ENCODE measurements at places on chromosomes 5 and 9. TPM values are rescaled to one million over a fixed set of nuclear protein-coding genes. Genes with fewer than 3 reads are reported as not detected.

Gene FKBP15
- 28.4 TPM for total RNA-seq

Gene OBP2B
- not detected for total RNA-seq

- DNase-seq: no peak
Measured at GRCh38 chr5:14399054-14399692, 182.4 kb upstream of the OTULINL start.

- DNase-seq: no peak
Measured at GRCh38 chr5:126236994-126237393, 186.2 kb upstream of the GRAMD2B start.

DNA sequence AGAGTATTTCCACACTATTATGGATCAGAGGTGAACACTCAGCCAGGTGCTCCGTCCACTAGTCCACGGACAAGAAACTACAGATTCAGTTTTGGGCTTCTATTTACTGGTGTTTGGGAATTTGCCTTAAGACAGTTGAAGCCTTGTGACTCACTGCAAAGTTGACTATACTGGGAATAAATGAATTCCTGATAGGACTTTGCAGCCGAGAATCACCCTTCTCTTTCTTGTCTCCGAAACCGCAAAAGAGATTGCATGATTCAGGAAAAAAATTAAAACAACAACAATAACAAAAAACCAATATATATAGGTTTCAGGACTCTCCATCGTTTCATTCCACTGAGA is 716 bp downstream of the TMEM171 start:
- DNase-seq: no peak

- no peak for DNase-seq
Measured at GRCh38 chr5:122653087-122654017, 121.5 kb upstream of the SNX2 start.

Data from mesothelial cell of epicardium (in vitro differentiated cells).